ENCODE measurements at places on chromosomes 13 and 19.

DNA sequence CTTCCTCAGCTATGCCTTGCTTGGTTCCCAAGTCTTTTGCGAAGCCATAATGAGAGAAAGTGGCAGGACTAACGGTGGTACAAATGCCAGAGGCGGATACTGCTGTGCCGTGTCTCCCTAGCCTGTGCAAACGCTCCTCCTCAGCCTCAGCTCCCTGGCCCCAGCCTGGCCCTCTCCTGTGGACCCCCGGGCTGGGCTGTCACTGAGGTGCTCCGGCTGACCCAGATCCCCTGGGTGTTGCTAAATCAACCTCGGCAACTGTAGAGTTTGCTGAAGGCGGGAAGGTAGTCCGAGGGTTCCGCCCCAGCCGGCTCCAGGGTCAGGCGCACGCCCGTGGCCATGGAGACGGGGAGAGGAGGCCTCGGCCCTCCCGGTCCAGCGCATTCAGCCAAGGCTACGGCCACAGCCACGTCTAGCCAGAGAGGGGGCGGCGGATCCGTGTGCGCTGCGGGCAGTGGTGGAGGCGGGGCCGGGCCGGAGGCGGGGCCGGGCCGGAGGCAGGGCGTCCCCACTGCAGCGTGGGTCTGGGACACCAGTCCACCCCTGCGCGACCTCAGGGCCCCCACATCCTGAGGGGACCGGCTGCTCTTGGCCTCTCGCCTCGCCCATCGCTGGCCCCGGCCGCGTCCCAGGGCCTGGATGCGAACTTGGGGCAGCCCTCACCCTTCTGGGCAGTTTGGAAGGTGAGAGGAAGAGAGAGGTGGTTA, 16.4 kb upstream of the ZNF492 start:
- DNase-seq, result no peak

DNA sequence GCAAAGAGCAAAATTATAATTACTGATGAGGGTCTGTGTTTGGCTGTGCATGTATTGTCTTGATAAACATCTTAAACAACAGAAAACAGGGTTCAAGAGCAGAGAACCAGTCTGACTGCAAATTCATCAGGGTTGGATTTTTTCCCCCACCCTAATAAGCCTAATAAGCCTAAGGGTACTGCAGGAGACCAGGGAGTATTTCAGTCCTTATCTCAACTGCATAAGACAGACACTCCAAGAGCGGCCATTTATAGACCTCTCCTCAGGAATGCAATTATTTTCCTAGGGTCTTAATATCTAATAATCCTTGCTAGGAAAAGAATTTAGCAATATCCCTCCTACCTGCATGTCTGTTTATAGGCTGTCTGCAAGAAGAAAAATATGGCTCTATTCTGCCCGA, 2011.5 kb upstream of the PCDH20 start:
- DNase-seq, result no peak

DNA sequence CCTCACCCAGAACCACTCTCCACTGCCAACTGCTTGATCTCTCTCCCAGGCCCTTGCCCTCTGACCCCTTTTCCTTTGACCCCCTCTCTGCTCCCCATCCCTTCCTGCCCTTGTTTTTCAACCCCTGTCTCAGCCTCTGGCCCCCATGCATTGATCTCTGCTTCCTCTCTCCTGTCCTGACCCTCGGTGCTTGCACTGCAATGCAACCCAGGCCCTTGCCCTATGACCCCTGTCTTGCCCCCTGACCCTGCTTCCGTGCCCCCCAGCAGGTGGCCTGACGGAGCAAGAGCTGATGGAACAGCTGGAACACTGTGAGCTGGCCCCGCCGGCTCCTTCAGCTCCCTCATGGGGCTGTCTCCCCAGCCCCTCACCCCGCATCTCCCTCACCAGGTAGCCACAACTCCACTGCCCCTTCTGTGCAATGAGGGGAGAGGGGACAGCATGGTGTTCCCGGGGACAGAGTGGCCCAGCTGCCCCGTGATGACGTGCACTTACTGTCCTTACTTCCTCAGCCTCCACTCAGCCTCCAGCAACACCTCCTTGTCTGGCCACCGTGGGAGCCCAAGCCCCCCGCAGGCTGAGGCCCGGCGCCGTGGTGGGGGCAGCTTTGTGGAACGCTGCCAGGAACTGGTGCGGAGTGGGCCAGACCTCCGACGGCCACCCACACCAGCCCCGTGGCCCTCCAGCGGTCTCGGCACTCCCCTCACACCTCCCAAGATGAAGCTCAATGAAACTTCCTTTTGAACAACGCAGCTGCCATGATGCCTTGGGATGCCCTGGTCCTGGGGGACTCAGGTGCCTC, 10.5 kb upstream of the LTBP4 start:
- no peak for DNase-seq

DNA sequence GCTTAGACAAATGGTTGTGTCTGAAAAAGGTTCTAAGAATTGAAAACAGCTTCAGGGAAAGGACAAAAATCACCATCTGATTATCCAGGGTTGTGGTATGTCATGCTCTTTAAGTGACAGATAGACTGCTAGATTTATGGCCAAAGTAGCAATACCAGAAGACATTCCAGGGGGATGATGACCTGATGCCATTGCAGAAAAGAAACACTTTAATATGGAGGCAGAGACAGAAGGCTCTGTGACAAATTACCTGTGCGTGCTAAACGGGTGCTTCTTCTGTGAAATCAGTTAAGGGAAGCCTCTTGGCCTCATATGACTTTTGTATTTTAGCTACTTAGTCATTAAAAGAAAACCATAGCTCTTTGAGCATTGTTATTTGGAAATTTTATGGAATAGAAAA, 144.3 kb upstream of the RNF113B start:
- DNase-seq, result no peak

DNA sequence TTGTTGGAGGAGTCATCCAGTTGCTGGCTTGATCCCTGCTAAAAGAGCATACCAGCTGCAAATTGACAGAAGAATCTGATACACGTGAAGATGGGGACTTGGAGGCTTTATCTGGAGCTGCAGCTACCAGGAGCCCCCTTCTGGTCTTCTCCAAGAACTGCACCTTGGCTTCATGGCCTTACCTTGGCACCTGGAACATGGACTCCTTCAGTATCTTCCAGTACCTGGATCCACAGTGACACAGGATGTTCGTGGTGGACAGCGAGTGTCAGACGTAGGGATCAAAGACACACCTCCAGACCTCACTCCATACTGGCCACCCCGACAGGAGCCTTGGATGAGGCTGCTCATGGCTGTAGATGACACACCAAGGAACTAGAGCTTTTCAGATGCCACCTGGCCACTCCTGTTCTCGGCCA, 9.9 kb upstream of the ACSBG2 start:
- peak; percentile 89 for DNase-seq

DNA sequence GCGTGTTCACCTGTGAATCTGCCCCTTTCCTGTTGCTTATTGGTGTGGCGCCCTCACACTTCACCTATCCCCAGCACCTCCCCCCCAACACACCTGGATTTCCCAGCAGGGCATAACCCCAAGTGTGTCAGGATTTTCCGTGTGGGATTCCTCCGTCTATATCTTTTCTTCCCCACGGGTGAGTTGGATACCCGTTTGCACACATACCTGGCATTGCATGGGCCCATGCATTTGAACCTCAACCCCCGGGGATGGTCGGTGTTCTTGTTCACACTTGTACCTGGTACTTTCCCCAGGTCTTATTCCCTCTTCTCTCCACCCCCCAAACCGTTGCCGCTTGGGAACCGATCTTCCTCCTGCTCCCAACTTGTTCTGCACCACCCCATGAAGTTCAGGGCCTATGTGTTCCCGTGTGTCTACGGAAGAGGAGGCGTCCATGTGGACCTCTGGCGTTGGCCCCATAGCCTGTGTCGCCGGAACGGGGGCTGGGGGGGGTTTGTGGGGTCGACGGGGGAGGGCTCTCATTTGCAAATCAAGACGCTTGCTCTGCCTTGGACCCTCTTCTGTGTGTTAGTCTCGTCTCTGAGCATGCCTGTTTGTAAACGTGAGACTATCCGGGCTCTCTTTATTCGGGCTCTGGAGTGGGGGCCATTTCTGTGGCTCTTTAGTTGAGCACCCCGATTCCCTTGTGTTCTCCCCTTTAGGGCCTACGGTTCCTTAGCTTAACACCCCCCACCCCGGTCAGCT, 1.7 kb downstream of the PRR12 start:
- DNase-seq, result no peak

DNA sequence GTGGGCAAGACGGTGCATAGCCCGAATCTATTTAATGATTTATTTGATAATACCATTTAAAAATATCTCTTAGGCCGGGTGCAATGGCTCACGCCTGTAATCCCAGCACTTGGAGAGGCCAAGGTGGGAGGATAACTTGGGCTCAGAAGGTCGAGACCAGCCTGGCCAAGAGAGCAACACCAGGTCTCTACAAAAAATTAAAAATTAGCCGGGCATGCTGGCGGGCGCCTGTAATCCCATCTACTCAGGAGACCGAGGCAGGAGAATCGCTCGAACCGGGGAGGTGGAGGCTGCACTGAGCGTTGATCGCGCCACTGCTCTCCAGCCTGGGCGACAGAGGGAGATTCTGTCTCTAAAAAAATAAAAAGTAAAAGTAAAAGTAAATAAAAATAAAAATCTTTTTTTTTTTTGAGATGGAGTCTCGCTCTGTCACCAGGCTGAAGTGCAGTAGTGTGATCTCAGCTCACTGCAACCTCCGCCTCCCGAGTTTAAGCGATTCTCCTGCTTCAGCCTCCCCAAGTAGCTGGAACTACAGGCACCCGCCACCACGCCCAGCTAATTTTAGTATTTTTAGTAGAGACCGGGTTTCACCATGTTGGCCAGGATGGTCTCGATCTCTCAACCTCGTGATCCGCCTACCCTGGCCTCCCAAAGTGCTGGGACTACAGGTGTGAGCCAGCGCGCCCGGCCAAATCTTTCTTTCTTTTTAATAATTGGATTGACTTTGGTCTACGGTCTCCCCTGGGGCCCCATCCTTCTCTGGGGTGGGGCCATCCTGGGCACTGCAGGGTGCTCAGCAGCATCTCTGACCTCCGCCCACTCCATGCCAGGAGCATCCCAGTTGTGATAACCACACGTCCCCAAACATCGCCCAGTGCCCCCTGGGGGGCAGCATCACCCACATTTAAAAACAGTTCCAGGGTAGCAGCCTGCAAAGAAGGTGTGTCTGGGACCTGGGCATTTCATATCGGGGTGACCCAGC, 90.7 kb downstream of the GNG7 start:
- DNase-seq, result no peak

DNA sequence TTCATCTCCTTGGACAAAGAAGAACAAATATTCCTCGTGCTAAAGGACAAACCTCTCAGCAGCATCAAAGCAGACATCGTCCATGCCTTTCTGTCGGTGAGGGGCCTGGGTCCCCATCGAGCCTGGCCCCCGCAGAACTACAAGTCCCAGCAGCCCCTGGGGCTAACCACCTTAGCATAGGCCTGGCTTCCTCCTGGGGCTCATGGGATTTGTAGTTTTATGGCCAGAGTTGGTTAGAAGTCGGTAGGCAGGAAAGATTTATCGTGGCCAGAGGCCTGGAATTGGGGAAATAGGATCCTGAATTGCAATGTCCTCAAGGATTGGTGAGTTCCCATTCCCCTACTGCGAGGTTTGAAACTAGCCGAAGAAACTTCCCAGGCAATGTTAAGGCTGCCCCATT, 19.6 kb downstream of the TMEM150B start:
- peak; percentile 61 for DNase-seq

GRCh38 chr13:34411177-34411576, 530.9 kb upstream of the NBEA start:
- no peak for DNase-seq

DNA sequence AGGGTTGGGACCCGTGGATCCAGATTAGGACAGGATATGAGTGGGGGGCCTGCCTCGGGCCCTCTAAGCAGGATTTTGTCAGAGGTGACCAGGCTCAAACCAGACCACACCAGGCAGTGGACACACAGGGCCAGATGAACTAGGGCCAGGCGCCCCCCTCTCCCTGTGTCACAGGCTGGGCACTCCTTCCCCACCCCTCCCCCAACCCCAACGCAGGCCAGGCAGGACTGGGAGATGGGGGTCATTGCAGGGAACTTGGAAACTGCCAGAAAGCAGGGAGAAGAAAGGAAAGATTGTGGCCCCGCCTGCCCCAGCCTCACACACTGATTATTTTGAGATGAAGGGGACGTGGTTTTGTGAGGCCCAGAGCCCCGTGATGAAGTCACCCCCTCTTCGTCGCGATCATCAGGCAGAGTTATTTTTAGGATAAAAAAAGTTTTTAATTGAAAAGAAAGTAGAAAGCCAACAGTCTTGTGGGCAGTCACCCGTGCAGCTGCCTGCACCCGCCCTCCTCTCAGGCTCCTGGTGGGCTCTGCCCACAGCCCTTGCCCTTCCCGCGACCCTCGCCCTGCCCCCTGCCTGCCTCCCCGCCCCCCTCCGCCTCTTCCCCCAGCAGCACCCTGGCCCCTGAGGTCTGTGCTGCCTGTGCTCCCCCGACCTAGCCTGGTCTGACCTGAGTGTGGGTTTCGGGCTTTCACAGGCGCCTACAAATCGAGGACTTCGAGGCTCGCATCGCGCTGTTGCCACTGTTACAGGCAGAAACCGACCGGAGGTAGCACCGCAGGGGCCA, 1.9 kb upstream of the YJEFN3 start:
- no peak for DNase-seq

GRCh38 chr13:66212511-66212910, 1017.6 kb downstream of the PCDH9 start:
- no peak for DNase-seq

DNA sequence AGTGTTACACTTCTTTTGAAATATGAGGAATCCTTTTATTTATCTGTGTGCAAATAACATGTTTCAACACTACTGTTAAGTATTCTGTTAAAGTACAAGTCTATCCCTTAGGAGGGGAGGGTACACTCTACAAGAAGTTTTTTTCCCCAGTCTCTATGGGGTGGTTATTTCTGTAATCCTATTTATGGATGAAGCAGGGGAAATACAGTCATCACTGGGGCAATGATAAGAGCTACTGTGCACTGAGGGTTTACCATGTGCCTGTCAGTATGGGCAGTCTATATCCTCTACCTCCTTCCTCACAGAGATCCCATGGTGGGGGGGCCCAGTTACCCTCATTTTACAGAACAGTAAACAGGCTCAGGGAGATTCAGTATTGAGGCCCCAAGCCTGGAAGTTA, 16.6 kb upstream of the TRIM13 start:
- no peak for DNase-seq
